ENCODE measurements at places on chromosomes 5 and 9.

DNA sequence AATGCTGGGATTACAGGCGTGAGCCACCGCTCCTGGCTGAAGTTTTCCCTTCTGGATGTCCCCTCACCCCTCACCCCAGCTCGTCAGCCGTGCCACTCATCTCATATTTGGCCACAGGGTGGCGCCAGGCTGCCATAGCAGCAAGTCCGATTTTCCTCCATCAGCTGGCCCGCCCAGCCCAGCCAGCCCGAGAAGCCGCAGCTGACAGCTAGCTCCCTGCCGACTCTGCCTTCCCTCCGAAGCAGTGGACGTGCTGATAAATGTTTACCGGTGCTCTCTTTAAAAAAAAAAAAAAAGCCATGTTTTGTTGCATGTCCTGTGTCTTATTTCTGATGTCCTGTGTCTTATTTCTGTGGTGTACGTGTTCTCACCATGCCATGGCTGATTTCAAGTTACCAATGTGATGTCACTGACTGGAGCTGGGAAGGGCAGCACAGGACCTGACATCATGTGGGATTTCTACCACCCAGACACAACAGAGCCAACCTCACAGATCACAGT lies 58.3 kb downstream of the PFDN1 start:
- peak; percentile 89 for DNase-seq

DNA sequence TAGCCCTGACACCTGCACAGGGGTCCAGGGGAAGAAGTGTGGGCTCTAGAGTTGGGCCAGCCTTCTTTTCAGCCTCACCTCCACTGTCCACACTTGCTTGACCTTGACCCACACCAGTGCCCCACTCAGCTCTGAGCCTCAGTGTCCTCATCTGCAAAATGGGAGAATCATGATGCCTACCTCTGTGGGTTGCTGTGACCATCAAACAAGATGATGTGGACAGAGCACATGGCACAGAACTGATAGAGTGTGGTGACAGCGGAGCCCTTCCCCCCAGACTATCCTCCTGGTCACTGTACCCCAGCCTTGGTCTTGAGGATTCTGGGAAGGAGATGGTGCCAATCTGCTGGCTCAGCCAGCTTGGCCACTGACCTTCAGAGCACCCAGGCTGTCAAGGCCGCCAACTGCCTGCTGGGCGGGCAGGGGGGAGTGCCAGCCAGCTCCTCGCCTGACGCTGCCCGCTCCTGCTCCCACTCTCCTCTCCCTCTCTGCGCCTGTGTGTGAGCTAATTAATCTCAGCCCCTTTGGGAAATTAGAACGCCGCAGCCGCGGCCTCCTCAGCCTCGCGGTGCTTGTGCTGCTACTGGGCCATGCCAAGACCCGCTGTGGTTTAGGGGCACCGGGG lies 16.7 kb downstream of the CXXC5 start:
- no peak for DNase-seq

DNA sequence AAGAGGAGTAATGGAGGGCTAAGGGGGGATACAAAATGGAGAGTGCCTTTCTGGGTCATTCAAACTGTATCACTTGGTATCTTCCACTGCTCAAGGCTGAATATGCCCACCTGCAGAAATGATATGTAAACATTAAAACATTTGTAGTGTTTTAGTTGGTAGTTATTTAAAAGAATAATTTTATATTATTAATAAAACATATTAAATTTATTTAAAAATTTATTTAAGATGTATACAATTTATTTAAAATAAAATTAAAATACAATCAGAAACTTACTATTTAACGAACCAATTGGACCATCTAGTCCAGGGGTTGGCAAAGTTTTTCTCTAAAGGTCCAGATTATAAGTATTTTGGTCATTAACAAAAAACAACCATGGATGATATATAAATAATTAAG lies 308.5 kb downstream of the PLK2 start:
- DNase-seq, result no peak

- no peak for DNase-seq
Measured at GRCh38 chr5:80246001-80246758, 9.7 kb downstream of the SERINC5 start.

GRCh38 chr9:83473488-83473971 lies 64.7 kb downstream of the FRMD3 start:
- DNase-seq, result peak; percentile 11

DNA sequence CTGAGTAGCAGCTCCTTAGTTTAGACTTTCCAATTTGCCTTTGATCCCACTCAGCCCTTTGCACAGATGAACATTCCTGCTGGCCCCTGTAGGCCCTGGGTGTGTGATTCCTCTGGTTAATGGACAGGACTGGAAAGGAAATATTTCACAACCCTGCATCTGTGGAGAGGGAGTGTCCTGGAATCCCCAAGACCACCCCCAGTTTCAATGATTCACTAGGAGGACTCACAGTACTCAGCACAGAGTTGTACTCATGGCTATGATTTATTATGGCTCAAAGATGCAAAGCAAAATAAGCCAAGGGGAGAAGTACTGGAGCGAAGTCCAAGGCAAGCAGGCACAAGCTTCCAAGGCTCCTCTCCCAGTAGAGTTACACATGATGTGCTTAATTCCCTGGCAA lies 42.4 kb upstream of the TJP2 start:
- no peak for DNase-seq

- no peak for DNase-seq
Measured at GRCh38 chr5:8317335-8317734, 448.4 kb downstream of the MTRR start.

GRCh38 chr9:134190232-134191121 lies 26.1 kb upstream of the RNU6ATAC start:
- DNase-seq, result no peak
